Left ventricle myocardium superior (tissue), 1 donor: ENCODE measurements at places on chromosomes 4 and X. TPM values are rescaled to one million over a fixed set of nuclear protein-coding genes. Genes with fewer than 3 reads are reported as not detected.
A peak's percentile ranks its signal among the peaks of the same experiment; 100 is the strongest.

- no peak for DNase-seq
These were observed 34.4 kb downstream of the PARM1 start for GRCh38 chr4:74967324-74967723.

DNA sequence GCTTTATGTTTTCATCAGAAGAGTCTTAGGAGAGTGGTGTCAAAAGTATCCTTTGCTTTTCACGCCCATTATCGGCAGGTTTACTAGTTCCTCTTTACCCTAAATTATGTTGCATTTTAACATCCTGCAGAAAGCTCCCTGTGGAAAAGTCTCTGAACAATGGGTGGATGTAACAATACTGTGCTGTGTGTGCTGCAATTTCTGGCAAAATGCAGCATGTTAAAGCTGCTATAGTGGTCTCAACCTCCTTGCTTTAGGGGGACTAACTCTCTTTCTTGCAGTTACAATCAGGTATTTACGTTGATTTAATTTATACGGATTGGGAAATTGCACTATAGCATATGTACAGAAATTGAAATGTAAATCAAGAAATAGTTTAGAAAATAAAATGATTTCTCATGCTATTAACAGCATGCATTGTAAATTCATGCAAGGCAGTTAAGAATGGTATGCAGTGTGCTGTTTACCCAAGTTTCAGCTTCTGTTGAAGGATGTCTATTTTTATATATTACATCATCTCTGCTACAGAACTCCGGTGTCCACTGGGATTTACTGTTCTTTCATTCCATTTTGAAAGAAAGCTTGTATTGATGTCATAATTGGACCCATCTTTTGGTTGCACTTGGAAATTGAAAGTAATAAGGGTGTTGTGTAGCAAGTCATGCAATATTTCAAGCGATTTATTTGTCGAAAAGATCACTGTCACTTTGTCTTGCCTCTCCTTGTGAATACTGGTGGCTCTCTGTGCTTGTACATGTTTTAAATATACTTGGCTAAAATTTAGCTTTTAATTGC is 145.7 kb downstream of the RAPGEF2 start:
- DNase-seq: no peak

GRCh38 chr4:136918772-136919171 is 613.5 kb downstream of the PCDH18 start:
- DNase-seq: no peak

DNA sequence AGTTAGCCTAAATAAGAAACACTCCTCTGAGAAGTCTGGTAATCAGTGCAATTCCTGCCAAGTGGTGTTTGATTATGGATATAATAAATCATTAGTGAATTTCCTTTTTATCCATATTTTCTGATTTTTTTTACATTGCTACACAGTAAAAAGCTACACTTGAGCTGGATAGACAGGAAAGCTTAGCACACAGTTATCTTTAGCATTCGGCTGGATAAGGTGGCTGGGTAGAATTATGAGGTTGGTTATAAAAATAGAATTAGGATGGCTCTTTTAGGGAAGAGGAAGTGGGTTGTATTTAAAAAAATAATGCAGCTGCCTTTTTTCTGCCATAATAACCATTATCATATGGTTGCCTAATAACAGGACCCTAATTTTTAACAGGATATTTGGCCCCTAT is 460.6 kb downstream of the NAF1 start:
- DNase-seq: no peak

GRCh38 chr4:23909671-23910070 is 19.8 kb upstream of the PPARGC1A start:
- DNase-seq: no peak

GRCh38 chr4:173014113-173014558 is 154.5 kb upstream of the GALNT7 start:
- peak; percentile 41 for DNase-seq

- no peak for DNase-seq
These were observed 35.9 kb upstream of the TAPT1 start for GRCh38 chr4:16262188-16262587.

- DNase-seq: no peak
These were observed 414.9 kb upstream of the PITX2 start for GRCh38 chr4:111037591-111038360.

GRCh38 chrX:45479196-45479834 is 278.6 kb upstream of the DIPK2B start:
- DNase-seq: no peak

- DNase-seq: no peak
These were observed 14.1 kb downstream of the PSAPL1 start for GRCh38 chr4:7420661-7421040.

GRCh38 chrX:33726281-33727160 is 405.6 kb downstream of the FAM47A start:
- DNase-seq: peak; percentile 28

GRCh38 chr4:48275247-48275646 is 5.6 kb upstream of the TEC start:
- DNase-seq: no peak

- no peak for DNase-seq
These were observed 93.4 kb upstream of the SHOX start for GRCh38 chrX:537151-537550.

GRCh38 chr4:98518559-98519267 is 139.7 kb downstream of the TSPAN5 start:
- no peak for DNase-seq

DNA sequence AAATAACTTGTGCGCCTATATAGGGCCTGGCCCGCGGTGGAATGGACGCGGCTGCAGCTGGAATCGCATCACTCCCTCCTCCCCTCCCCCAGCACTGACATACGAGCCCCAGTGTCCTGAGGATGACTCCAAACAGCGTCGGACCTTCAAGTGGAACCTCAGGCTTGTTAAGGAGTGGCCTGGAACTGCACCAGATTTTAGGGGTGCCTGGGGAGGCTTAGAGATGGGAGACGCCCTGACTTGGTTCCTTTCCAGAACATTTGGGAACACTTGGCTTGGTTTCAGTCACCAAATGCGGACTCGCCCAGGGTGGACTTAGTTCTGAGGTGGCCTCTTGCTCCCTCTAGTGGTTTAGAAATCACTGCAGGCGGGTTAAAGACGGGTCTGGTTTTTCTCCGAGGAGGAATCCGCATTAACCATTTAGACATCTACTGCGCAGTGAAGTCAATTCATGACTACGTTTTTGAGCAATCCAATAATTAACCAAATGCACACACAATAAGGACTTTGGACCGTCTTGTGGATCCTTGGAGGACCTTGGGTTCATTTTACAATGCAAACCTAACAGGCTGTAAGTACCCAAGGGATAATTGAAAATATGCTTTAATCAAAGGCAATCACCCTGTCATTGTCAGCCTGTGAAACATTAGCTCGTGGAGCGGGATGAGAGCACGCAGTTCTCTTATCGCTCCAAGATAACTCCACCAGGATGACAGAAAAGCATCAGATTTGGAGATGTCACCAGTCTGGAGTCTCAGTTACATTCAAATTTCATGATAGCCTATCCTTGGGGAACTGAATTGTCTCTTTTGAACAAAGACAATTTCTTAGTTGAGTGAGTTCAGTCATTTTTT is 11.2 kb upstream of the PDGFRA start:
- DNase-seq: peak; percentile 77

DNA sequence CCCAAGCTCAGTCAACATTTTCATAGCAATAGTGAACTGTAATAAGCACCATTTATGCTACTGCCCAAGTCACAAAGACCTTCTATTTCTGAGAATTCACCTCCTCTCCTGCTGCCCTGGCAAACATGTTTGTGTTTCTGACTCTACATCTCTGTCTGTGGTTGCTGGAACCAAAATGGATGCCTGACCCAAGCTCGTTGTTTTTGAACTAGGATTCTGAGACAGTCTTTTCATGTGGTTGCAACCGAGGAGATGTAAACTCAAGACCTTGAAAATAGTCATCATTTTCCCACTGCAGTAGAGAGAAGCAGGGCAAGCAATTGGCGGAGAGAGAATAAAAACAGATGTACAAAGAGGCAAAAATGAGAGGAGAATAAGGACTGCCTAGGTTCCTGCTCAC is 160.2 kb downstream of the RAB28 start:
- DNase-seq: no peak

DNA sequence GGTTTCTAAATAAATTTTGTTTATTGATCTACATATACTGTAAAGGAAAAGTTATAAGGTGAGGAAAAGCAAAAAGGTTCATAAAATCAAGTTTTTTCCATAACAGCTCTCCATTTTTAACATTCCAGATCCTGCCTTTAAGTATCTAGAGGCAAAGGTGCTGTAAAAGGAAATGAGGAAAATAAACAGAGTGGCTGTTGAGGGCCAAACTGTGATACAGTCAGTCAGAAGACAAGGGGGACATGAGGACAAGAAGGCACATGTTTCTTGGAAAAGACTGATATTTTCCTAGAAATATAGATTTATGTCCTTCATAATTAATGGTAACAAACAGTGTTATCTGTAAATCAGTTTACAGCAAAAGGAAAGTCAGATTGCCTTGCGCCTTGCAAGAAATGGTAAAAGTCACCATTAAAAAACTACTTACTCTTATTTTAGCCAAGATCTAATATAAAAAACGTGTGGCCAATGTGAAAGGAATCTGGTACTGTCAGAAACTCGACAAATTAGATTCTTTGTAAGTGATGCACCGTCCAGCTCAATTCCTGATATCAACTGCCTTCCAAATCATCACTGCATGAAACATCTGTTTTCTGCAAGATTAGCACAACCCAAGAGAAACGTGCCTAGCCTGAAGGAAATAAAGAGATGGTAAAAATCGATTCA is 34.0 kb upstream of the VEGFD start:
- no peak for DNase-seq

GRCh38 chr4:153204247-153204671 is at the start of gene TRIM2:
Gene TRIM2 (plus strand): TSS chr4:153204443. CDS start chr4:153204531, 88 bp downstream.
- DNase-seq: peak; percentile 78

- DNase-seq: no peak
These were observed 1627.4 kb downstream of the STIM2 start for GRCh38 chr4:28488021-28488420.

- DNase-seq: no peak
These were observed 147.2 kb upstream of the SFRP2 start for GRCh38 chr4:153936121-153936520.

GRCh38 chrX:17842769-17843525 is 18.2 kb downstream of the RAI2 start:
- DNase-seq: no peak

DNA sequence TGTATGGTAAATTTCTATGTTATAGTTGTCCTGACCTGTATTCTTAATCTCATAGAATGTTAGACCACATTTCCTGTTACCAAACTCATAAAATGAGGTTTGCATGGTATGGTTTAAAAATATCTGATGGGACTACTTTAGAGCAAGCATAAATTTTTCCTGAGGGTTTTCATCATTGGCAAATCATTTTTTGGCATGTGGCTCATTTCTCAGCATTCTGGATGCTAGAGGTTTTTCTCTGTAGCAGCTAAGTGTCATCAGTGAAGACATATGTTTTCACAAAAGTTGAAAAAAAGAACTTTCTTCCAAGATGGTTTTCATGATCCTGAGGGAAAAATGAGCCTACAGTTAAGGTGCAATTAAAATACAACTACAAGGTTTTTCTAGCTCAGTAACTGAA is 503.5 kb upstream of the FAM47C start:
- no peak for DNase-seq

GRCh38 chr4:2395584-2395983 is 22.9 kb downstream of the ZFYVE28 start:
- no peak for DNase-seq

GRCh38 chr4:8577046-8577445 is 3.1 kb upstream of the GPR78 start:
- no peak for DNase-seq

DNA sequence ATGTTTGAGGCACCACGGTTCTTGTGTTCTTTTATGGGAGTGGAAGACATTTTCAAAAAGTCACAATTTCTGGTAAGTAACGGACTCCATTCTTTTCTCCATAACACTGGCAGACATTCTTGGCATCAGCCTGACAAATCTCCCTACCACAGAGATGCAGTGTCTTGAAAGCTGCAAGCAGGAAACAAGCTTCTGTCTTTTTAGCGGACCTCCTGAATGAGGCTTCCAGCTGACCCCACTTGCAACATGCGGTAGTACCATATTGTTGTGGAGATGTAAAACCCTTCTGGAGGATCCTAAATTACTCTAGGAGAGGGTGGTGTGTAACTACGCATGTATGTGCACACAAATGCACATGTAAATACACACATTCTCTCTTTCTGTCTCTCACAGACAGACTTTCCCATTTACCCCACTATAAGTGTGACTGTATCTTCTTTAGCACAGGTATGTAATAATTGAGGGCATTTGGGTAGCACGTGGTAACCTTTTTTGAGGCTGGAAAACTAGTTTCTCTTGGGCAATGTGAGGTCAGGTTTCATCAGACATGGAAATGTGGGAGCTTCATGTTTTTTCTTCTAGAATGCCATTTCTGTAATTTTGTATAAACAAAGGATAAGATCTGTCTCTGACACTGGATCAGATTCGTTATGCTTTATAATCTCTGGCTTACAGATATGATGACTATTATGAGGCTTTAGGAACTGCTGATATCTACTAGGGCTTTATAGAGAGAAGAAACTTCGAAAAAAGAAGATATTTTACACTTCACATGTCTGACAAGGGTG is 130.1 kb downstream of the MGST2 start:
- no peak for DNase-seq

- no peak for DNase-seq
These were observed 550.9 kb upstream of the BOD1L1 start for GRCh38 chr4:14178421-14178820.

- no peak for DNase-seq
These were observed 66.1 kb downstream of the TNIP2 start for GRCh38 chr4:2689825-2690700.

DNA sequence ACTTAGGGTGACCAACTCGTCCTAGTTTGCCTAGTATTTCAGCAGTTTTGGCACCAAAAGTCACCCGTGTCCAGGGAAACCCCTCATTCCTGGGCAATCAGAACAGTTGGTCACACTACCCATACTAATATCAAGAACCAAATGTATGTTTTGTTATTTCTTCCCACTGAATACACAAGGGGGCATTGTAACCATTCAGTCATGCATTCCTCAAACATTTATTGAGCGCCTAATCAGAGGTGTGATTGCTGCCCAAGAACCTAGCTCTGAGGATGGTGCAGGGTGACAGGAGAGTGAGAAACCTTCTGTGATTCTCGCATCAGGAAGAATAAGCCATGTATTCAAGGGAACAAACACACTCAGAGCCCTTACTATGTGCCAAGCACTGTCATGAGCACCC is 69.8 kb upstream of the RAI2 start:
- DNase-seq: no peak

The ABCG2 gene
- 0.97 TPM for total RNA-seq

The PCYT1B gene
- 0.05 TPM for total RNA-seq

The WDR17 gene
- total RNA-seq: 0.25 TPM

The CDS1 gene
- 0.55 TPM for total RNA-seq

The XPNPEP2 gene
- 0.92 TPM for total RNA-seq

The ARMCX4 gene
- total RNA-seq: 5.5 TPM

The STPG2 gene
- 0.15 TPM for total RNA-seq

The OTUD6A gene
- total RNA-seq: not detected

The PCDH10 gene
- 0.05 TPM for total RNA-seq

The NXF3 gene
- total RNA-seq: 0.20 TPM

The MAGEA1 gene
- not detected for total RNA-seq

The GPR34 gene
- 8.6 TPM for total RNA-seq

The MAGEA2B gene
- not detected for total RNA-seq
